ENCODE measurements at places on chromosomes 7 and 10.
A peak's percentile ranks its signal among the peaks of the same experiment; 100 is the strongest.

- no peak for DNase-seq
These were observed 792.1 kb downstream of the GRM8 start for GRCh38 chr7:126460664-126461063.

- no peak for DNase-seq
These were observed 126.6 kb downstream of the PTPN20 start for GRCh38 chr10:47037654-47038425.

DNA sequence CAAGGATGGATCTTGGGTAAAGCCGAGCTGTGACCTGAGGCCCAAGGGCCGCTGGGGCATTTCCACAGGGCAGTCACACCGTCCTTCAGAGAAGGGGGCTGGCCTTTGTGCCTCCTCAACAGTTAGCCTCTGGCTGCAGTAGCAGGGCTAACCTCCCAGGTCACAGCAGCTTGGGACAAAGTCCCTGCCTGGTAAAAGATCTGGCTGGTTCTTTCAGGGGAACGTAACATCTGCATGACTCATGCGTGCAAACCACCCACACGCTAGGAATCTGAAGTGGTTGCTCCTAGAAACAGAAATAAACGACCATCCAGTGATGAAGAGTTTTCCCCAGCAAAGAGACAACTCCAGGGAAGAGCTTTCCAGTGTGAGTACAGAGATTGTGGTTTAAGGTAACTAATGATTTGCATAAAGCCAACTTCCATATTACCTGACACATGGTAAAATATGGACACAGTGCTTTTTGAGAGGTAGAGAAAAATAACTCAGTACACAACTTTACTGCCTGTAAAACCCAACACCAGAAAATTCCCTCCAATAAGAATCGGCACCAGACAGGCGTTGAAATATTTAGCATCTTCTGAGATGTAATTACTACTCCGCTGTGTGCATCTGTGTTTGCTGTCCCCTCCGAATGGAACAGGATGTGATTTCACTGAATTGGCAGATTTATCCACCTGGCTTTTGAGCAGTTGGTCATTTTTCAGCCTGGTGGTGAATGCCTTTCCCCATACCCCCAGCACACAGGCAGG is 84.9 kb upstream of the ADRB1 start:
- no peak for DNase-seq

DNA sequence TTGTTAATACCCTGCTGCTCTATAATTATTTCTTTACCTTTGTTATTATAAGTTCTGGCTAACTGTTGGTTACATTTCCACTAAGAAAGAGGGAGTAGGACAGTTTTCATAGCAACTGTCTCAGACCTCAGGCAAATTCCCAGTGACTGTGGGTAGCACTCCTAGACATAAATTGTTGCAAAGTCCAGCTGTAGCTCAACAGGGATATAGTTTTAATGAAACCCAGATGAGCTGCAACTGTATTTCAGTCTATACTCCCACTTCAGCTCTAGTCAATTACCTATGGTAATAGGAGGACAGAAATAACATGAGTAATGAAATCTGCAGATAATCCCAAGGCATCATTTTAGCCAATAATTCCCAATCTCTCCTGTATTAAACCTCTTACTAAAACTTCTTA is 103.0 kb upstream of the SEMA3A start:
- no peak for DNase-seq

DNA sequence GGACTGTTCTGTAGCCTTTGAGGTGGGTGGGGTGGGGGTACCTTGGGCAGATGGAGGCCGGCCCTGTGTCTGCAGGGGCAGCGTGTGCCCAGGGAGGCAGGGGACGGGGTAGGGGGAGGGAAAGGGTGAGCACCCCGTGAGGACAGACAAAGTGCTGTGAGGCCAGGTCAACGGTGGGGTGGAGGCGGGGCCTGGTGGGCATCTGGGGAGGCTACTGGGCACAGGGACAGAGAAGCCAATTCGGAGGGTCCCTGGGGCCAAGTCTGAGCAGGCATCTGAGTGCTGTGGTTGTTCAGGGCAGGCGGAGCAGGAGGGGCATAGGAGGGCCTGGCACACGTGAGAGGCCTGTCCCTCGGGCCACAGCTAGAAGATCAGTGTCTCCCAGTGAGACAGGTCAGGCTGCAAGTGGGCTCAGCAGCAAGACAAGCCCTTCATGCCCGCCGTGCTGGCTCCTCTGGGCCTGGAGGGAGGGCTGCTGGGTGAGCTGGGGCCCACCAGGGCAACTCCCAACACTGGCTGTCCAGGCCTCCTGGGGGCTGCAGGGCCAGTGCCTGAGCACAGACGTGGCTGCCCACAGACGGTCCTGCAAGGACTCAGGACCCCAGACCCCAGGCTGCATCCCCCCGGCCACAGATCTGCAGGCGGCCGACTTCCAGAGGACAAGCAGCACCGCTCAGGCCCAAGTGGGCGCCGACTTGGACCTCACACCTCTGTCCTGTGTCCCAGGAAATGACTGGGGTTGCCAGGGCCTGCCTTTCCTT is 26.4 kb upstream of the KNDC1 start:
- DNase-seq: no peak

DNA sequence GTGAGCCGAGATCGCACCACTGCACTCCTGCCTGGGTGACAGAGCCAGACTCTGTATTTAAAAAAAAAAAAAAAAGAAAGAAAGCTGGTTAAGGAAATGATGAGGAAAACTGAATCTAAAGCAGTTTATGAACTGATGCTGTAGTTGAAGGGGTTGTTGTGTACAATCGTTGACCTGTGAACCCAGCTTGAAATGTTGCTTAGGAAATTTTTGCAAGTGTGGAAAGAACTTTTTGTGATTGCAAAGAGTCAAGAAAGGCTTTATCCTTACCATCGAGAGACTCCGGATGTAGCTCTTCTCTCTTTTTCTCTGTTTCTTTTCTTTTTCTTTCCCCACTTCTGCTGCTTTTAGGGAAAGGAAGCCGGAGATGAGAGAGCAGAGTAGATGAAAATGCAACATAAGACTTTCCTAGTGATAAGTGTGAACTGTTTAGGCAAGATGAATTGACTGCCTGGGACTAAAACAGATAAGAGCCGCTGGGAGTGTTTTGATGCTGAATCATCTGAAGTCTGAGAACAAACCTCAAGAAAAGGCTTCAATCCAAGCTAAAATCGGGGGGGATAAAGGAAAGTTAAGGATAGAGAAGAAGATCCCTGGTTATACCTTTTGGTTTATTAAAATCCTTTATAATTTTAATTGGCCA is 69.0 kb downstream of the TAF3 start:
- no peak for DNase-seq

- DNase-seq: no peak
These were observed 329.6 kb downstream of the PTEN start for GRCh38 chr10:88193018-88193417.

- no peak for DNase-seq
These were observed 25.6 kb downstream of the DIP2C start for GRCh38 chr10:663831-664251.

DNA sequence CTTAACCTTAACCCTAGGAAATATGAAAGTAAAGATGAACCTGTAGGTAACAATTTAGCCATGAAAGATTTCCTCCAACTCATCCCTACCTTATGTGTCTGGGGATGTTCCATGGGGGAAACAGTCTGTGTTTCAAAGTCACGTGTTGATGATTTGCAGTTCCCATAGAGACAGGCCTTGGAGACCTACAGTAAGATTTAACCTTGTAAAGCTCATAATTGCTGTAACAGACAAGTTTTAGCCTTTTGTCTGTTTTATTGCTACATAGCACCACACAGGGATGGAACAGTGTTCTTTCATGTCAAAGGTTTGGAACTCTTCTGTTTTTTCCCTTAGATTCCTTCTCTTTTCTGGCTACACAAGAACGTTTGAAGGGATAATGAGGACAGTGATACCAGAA is 35.2 kb upstream of the ITGA8 start:
- DNase-seq: no peak

DNA sequence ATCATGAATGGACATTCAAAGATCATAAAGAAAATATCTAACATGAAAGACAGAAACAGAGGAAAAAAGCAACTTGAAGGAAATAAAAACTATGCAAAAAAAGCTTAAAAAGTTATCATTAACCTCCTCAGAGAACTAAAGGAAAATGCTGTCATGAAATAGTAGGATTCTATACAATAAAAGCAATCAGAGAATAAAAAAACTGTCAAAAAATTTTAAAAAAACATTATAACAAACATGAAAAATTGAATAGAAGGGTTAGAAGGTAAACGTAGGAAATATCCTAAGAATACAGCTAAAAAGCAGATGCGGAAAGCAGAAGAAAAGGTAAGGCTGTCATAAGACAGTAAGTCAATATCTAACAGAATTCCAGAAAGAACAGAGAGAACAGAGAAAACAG is 44.8 kb downstream of the SGMS1 start:
- DNase-seq: no peak

- peak; percentile 54 for DNase-seq
These were observed 300.4 kb upstream of the NFE2L3 start for GRCh38 chr7:25851332-25852210.

- DNase-seq: no peak
These were observed 122.0 kb upstream of the INSYN2A start for GRCh38 chr10:127318396-127318795.

Data from activated naive CD4-positive, alpha-beta T cell treated with anti-CD3 and anti-CD28 coated beads, Interleukin-2, amount 50 U/mL, for 16 hours (primary cell).